Body of pancreas (tissue), 4 donors: ENCODE measurements at places on chromosomes 12 and 14.

DNA sequence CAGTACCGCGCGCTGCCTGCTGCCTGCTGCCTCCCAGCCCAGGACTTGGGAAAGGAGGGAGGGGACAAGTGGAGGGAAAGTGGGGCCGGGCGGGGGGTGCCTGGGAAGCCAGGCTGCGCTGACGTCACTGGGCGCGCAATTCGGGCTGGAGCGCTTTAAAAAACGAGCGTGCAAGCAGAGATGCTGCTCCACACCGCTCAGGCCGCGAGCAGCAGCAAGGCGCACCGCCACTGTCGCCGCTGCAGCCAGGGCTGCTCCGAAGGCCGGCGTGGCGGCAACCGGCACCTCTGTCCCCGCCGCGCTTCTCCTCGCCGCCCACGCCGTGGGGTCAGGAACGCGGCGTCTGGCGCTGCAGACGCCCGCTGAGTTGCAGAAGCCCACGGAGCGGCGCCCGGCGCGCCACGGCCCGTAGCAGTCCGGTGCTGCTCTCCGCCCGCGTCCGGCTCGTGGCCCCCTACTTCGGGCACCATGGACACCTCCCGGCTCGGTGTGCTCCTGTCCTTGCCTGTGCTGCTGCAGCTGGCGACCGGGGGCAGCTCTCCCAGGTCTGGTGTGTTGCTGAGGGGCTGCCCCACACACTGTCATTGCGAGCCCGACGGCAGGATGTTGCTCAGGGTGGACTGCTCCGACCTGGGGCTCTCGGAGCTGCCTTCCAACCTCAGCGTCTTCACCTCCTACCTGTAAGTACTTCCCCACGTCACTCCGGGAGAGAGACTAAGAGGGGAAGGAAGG is at the start of gene LGR5:
LGR5 (plus strand) TSS at position 186 of the 732 bp plus-strand sequence; CDS start at position 469, 283 bp downstream.
- peak; percentile 10 for DNase-seq

DNA sequence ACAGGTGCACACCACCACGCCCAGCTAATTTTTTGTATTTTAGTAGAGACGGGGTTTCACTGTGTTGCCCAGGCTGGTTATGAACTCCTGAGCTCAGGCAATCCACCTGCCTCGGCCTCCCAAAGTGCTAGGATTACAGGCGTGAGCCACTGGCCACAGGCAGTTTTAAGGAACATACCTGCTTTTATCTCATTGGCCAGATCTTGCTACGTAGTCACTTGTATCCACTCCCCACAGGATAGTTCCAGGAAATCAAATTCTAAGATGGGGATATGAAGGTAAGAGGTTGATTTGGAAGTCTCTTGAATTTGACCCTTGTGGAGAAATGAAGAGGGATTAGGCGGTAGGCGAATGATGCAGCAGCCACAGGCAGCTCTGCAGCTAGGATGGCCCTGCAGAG is 8.8 kb upstream of the PLEKHG6 start:
- no peak for DNase-seq

GRCh38 chr12:27367078-27367477 is 34.4 kb downstream of the BMAL2 start:
- no peak for DNase-seq

DNA sequence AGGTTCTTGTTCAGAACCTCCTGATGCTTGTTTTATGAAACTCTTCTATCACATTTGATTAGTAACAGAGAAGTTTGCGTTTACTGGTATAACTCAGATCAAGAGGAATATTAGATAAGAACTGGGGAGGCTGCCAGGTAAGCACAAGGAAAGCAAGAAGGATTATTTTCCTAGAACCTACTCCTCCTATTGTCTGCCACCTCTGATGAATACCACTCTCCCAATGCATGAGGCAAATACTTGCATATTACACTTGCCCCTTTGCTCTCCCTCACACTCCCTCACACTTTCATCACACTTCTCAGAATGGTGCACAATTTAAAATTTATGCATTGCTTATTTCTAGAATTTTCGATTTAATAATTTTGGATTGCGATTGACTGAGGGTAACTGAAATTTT is 43.6 kb downstream of the LIN7A start:
- DNase-seq = no peak
